Sigmoid colon (tissue), 7 donors: ENCODE measurements at places on chromosomes 3 and 15. TPM values are rescaled to one million over a fixed set of nuclear protein-coding genes. Genes with fewer than 3 reads are reported as not detected.
A peak's percentile ranks its signal among the peaks of the same experiment; 100 is the strongest.

Gene AGBL1
- total RNA-seq = 0.16 TPM

Gene FLNB
- 73.9 TPM for total RNA-seq

Gene TLR9
- 0.54 TPM for total RNA-seq

Gene SLC28A1
- not detected for total RNA-seq

Gene GOLGA8G
- total RNA-seq = not detected

Gene ALDH1A2
- 4.9 TPM for total RNA-seq

Gene ZNF662
- total RNA-seq = 9.3 TPM

Gene CPLX3
- not detected for total RNA-seq

Gene MCF2L2
- total RNA-seq = 5.0 TPM

Gene CCK
- 12.5 TPM for total RNA-seq

Gene GPR149
- not detected for total RNA-seq

Gene SKOR1
- total RNA-seq = 1.1 TPM

GRCh38 chr3:172056416-172056815, 17.0 kb downstream of the FNDC3B start:
- no peak for DNase-seq

- DNase-seq = no peak
Measured at GRCh38 chr3:173770796-173771573, 373.4 kb downstream of the NLGN1 start.

GRCh38 chr15:101115786-101116680, 135.8 kb downstream of the CHSY1 start:
- DNase-seq = peak; percentile 84

DNA sequence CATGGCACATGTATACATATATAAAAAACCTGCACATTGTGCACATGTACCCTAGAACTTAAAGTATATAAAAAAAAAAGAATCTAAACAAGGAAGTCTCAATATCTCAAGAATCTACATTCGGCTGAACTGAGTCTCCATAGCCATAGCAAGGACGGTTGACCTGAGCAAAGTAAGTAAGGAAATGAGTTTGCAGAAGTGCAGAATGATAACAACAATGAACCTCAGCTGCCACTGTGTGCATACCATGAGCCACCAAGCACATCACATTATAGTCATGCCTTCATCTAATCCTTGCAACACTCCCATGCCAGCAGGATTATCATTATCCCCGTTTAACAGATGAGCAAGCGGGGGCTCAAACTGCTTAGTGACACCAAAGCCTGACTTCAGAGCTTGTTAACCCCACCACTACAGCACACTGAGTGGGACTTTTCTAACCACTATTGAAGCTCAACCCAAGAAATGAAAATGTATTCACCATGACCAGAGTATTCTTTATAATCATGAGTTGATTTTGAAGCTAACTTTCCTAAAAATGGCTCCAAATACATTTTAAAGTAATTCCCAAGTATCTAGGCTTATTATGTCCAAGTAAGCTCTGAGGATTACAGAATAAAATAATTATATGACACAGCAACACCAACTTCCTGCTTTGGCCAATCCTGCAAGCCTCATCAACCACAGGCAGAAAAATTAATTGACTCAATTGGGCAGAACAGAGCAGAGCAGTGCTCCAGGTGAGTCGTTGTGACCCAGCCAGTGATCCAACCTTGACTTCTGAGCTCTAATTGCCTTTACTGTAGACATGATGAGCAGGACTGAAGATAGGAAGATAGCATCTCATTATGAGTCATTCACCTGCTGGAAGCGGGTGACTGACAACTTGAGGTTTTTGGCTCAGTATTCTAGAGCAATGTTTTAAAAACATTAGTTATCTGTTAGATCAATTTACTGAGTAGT, 47.3 kb upstream of the IL12A start:
- DNase-seq = no peak

- DNase-seq = no peak
Measured at GRCh38 chr15:37581866-37582532, 352.4 kb upstream of the TMCO5A start.

DNA sequence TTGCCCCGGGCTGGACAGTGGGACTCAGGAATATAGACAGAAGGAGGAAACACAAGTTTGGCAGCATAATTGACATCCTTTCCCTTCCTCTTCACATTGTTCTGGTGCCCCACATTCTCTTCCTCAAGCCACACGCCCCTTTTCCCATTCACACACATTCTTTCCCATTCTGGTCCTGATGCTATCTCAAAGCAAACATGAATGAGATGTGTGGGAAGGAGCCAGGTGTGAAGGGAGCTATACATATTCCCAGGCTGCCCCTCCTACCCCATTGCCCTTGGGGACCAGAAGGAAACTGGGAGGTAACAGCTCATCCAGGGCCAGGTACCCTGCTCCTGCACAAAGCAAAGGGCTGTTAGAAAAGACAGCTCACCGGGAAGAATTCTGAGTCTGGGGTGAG, 23.4 kb upstream of the CLK3 start:
- DNase-seq = no peak

DNA sequence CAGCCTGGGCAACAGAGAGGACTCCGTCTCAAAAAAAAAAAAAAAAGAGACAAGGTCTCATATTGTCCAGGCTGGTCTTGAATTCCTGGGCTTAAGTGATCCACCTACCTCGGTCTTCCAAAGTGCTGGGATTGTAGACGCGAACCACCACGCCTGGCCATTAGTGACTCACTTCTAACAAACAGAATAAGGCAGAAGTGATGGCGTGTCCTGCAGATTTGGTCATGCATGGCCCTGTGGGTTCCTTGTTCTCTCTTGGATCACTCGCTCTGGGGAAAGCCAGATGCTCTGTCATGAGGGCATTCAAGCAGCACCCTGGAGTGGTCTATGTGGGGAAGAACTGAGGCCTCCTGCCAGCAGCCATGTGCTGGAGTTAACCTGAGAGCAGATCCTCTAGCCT, 27.4 kb upstream of the TJP1 start:
- no peak for DNase-seq

GRCh38 chr15:74396445-74397238, 29.2 kb upstream of the CYP11A1 start:
- DNase-seq = no peak

GRCh38 chr3:183710231-183710630, 12.6 kb downstream of the YEATS2 start:
- DNase-seq = no peak

GRCh38 chr15:36988947-36989346, 111.4 kb downstream of the MEIS2 start:
- no peak for DNase-seq

- DNase-seq = no peak
Measured at GRCh38 chr3:71585887-71586809, 2.6 kb upstream of the FOXP1 start.

- DNase-seq = no peak
Measured at GRCh38 chr3:170470063-170471016, 51.7 kb downstream of the CLDN11 start.
